ENCODE measurements at places on chromosomes 11 and 22.

GRCh38 chr22:42937164-42937843 lies 77.6 kb downstream of the PACSIN2 start:
- DNase-seq = no peak

DNA sequence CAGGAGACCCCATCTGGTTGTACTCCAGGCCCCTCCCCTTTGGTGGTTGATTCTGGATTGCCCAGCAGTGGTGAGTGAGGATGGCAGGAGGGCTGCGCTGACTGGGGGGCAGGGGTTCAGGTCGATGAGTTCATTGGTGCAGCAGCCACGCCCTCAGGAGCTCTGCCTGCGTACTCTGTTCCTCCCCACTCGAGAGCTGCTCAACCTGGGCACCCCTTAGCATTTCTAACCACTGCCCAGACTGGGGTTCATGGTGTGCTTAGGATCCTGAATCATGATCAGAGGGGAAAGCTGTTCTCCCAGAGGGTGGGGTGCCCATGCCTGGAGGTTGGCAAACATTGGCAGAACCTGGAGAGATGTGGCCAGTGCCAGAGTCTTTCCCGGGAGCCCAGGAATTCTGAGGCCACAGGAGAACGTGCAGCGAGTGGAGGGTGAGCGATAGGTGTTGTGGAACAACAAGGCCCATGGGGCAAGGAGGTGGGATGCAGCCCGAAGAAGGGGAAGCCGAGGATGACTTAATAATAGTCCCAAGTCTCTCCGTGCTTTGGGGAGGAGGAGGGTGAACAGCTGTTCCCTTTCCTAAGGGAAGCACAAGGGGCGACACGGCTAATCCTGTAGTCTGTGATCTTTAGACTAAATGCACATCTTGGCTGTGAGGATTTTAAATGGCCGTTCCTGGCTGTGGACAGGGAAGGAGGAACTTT lies 75.5 kb downstream of the SCN3B start:
- DNase-seq = no peak

DNA sequence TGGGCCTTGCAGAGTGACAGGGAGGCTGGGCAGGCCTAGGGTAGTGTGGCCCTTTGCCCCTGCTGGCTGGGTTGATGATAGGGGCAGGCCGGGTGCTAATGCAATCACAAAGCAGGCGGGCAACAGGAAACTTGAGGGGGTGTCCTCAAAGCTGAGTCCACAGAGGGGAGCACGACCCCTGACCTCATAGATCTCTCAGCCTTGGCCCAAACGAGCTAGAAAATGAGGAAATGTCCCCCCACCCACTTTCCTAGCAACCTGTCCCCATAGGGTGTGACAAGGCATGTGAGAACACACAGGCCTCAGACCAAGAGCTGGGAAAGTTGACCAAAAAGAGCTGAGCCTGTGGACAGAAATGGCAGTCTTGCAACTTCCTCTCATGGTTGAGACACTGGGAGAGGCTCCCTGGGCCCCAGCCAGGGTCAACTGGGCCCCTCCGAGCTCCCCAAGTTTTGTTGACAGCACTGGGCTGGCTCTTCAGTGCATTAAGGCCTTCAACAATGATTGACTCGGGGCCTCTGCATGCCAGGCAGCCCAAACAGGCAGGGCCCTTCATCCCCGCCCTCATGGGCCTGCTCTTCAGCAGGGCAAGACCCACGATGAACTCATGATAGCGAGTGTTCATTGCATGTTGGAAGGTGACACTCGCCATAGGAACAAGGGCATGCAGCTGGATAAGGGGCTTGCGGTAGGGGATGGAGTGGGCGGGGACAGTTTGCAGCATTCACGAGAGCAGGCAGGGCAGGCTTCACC lies 9.8 kb upstream of the SPI1 start:
- DNase-seq = no peak

- DNase-seq = no peak
Observed at GRCh38 chr22:45290410-45290936, 5.7 kb downstream of the UPK3A start.

- no peak for DNase-seq
Observed at GRCh38 chr11:47477323-47477722, 28.4 kb upstream of the RAPSN start.

- DNase-seq = no peak
Observed at GRCh38 chr22:20427945-20428417, 9.6 kb downstream of the SCARF2 start.
